ENCODE measurements at places on chromosomes 13 and 19.

GRCh38 chr13:49649244-49649962 is 21.1 kb downstream of the ARL11 start:
- DNase-seq: no peak

DNA sequence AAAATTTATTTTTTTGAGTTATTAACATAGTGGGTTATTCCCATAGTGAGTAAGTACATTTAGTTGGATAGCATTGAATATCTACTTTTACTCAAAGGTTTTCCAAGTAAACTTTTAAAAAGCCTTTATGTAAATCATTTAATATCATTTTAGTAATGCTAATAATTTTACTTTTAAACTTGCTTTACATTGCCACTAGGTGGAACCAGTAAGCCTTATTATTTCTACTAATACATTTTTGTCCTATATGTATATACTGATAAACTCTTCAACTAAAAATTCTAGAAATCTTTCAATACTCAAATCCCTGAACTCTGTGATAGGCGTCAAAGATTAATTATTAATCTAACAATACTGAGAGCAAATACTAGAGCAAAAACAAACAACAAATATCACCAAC is 1709.2 kb upstream of the PCDH20 start:
- no peak for DNase-seq

DNA sequence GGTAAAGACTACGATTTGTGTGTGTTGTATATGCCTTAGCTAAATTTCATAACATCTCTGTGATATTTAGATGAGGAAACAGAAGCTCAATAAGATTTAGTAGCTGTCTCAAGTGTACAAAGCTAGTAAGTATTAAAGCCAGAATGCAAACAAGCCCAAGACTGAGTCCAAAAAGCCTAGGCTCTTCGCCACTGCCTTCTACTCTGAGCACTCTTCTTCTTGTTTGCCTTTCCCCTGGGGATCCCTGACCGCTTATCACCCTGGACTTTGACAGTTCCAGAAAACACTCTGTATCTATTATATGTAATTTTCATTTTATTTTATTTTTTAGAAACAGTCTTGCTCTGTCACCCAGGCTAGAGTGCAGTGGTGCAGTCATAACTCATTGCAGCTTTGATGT is 5.8 kb downstream of the TM9SF2 start:
- no peak for DNase-seq

- DNase-seq: no peak
Observed at GRCh38 chr13:43786472-43786765, 353 bp downstream of the ENOX1 start.

DNA sequence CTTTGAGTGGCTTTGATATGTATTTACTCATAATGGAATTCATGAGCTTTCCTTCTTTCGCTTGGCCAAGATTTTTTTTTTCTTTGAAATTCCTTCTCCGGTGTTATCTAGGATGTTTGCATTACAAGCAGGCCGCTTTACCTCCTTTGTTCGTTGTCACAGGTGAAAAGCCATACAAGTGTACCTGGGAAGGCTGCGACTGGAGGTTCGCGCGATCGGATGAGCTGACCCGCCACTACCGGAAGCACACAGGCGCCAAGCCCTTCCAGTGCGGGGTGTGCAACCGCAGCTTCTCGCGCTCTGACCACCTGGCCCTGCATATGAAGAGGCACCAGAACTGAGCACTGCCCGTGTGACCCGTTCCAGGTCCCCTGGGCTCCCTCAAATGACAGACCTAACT is 16.7 kb downstream of the KLF5 start:
- DNase-seq: no peak

- DNase-seq: no peak
Observed at GRCh38 chr19:38245826-38246498, 10.2 kb downstream of the PPP1R14A start.

GRCh38 chr13:66577358-66577757 is 652.8 kb downstream of the PCDH9 start:
- no peak for DNase-seq

DNA sequence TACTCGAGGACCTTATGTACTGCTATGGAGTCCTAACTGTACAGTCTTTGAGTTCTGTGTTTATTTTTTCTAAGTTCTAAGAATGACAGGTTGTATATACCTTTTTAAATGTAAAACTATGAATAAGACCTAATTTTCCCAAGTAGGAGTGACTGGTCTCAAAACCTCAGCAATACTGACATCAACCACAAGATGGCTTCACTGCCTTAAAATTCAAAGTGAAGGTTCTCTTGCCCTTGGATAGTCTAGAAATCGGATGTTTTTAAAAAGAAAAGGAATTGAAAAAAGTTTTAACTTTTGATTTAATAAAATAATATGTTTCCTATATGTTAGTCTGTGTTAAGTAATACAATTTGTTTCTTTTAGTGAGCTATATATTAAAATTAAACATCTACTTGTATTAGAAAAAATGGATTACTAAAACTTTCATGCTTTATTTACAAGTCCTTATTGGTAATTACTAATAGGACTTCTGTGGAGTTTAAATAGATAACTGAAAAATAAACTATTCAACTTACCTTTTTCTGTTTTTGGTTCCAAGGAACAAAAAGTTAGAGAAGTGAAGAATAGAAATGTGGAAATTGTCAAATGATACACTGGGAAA is 52.0 kb downstream of the TDRD3 start:
- DNase-seq: no peak

DNA sequence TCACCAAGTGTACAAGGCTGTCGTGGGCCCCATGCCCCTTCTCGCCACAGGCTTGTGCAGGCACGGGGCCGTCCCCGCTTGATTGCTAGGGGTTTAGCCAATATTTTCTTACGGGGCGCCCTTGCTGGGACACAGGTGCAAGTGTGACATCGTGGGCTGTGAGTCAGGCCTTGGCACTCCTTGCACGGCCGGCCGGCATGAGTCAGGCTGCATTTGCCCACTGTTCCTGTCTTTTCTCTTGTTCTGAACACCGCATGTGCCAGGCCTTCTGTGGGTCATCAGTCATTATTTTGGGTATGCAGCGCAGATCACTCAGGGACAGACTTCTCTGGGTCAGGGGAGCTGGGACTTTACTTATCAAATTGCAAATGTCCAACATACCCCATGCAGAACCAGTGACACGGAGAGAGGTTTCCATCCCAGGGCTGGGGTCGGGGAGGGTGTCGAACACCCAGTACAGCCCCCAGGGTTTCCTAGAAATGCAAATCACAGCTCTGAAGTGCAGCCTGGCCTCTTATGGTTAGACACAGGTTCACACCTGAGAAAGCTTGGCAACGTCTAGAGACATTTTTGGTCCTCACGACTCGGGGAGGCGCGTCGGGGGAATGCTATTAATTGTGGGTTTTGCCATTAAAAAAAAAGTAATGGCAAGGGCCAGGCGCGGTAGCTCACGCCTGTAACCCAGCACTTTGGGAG is 22.5 kb upstream of the KLF2 start:
- no peak for DNase-seq

GRCh38 chr13:35163674-35164073 is 221.6 kb downstream of the NBEA start:
- DNase-seq: no peak

GRCh38 chr13:25059958-25060357 is 36.0 kb upstream of the PABPC3 start:
- no peak for DNase-seq

DNA sequence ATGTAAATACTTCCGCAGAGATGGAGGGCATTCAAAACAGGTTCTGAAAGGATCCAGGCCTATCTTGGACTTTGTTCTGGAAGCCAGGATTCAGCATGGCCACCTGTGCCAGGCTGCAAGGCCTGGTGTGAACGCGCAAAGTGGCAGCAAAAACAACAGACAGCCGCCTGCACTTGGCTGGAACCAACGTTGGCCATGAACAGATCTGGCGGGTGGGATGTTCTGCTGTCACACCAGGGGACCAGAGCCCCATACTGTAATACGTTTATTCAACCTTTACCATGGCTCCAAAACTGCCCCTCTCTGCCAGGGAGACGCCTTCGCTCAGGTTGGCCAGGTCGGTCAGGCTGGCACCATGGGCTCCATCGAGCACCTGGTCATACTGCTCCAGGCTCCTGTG is 69.7 kb downstream of the EPS15L1 start:
- no peak for DNase-seq

- no peak for DNase-seq
Observed at GRCh38 chr13:57925250-57925649, 293.7 kb downstream of the PCDH17 start.

GRCh38 chr19:3350014-3350663 is 16.2 kb upstream of the NFIC start:
- DNase-seq: no peak

DNA sequence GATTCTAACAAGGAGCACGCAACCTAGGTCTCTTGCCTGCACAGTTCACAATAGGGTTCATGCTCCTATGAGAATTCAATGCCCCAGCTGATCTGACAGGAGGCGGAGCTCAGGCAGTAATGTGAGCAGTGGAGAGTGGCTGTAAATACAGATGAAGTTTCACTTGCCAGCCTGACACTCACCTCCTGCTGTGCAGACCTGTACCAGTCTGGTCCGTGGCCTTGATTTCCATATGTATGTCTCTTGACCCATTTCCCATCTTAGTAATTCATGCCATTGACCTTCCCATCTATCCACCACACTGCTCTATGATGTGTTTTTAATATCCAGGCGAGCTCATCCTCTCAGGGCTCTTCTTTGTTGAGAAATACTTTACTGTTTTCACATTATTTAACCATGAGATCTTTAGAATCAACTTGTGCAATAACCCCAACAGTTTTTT is 95.2 kb downstream of the LRCH1 start:
- no peak for DNase-seq

GRCh38 chr13:85864963-85865530 is 65.8 kb upstream of the SLITRK6 start:
- DNase-seq: no peak

GRCh38 chr19:33456076-33456844 is 65.3 kb downstream of the PEPD start:
- DNase-seq: no peak

DNA sequence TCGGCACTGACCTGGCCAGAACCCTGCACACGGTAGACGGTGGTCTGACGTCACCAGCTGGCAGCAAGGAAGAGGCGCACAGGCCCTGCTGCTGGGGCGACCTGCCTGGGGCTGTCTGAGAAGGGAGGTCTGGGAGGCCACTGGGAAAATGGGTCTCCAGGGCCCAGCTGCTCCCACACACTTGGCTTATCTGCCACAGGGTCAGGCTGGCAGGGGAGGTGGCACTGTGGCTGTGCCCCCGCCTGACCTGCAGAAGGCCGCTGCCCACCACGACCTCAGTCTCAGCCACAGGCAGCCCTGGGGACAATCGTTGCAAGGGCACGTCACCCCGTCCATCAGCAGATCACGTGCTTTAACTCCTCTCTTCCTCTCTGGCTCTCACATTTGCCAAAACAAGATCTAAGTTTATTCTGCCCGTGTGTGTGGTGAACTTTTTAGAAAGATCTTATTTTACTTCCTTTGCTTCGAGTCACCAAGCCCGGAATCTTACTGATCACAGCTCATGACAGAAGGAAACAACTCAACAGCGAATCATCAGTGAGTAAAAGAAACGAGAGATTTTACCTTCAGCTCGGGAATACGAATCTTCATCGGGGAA is 45.2 kb upstream of the RANBP3 start:
- no peak for DNase-seq

- no peak for DNase-seq
Observed at GRCh38 chr13:77502104-77502720, 33.3 kb upstream of the SCEL start.

DNA sequence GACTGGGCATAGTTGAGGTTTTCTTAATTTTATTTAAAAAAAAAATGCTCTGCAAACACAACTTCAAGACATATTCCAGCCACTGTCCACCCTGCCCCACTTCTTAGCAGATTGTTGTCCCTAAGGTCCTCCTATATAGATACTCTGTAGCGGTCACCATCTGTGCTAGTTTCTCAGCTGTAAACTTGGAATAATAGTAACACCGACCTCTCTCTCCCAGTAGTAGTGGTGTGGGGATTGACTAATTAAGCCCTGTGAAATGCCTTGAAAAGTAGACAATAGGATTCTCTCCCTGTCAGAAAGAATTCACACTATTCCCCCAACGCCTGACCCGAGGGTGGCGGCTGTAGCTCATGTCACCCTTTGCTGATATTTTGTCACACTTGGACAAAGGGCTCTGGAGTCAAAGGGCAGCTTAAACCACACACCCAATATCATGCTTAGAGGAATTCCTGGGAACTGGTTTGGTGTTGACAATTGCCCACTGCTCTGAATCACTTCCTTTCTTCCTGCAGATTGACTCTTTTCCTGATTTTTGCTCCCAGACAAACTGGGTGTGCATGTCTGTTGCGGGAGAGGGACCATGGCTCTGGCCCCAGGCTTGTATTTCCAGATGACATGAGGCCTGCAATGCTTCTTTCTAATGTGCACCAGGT is 9.2 kb upstream of the SERP2 start:
- DNase-seq: no peak

GRCh38 chr19:17183858-17184321 is 31.3 kb upstream of the USE1 start:
- no peak for DNase-seq

DNA sequence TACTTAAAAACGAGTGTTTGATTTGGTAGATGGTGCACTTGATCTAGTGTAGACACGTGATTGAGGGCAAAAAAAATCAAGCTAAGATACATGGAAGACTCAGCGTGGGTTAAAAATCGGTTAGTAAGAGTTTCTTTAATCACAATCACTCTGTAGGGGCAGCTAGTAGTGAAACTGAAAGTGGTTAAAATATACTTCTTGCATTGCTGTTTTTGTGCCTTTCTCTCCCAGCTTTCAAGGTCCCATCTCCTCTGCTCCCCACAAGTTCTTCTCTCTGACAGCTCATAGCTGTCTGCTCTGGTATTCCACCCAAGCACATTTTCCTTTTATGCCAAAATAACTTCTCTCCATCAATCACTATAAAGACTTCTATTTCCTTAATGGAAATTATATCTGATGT is 1089.7 kb downstream of the EFNB2 start:
- DNase-seq: no peak

DNA sequence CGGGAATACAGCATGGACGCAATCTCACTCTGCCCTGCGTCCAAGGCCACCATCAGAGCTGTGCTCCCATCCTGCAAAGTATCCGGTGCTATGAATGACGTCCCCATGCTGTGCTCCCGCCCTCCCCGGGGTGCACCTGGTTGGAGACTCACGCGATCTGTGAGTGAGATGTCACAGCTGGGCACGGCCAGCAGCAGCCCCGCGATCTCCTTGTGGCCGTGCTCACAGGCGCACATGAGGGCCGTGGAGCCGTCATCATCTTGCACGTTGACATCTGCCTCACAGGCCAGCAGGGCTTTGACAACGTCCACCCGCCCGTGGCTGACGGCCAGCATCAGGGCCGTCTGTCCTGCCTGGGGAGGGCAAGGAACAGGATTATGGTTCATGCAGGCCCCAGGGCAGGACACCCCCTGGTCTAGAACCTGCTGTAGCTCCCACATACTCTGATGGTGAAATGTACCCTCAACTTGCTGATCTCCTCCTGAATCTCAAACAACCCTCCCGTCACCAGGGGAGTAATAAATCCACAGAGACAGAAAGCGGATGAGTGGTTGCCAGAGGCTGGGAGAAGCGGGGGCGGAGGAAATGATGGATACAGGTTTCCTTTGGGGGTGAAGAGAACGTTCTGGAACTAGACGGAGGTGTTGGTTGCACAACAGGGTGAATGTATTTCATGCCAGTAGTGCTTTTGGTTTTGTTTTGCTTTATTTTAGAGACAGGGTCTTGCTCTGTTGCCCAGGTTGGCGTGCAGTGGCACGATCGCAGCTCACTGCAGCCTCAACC is 14.5 kb upstream of the SPC24 start:
- DNase-seq: no peak

- no peak for DNase-seq
Observed at GRCh38 chr13:49938314-49938713, 2.2 kb upstream of the SPRYD7 start.
